ENCODE measurements at places on chromosomes 11 and 22. TPM values are rescaled to one million over a fixed set of nuclear protein-coding genes. Genes with fewer than 3 reads are reported as not detected.

Gene BLID
- total RNA-seq: not detected

Gene RAB36
- 6.6 TPM for total RNA-seq

Gene CLMP
- total RNA-seq: 35.9 TPM

Gene SCUBE1
- total RNA-seq: 0.15 TPM

Gene LRP4
- 8.3 TPM for total RNA-seq

Gene DLAT
- total RNA-seq: 27.0 TPM

Gene LRRC4C
- total RNA-seq: not detected

Gene ZNF215
- total RNA-seq: 0.99 TPM

Gene MPEG1
- not detected for total RNA-seq

Measured in A549 treated with CpdA at 1 μM for 4 hours (cell line).